ENCODE measurements at places on chromosomes 12 and 14.

DNA sequence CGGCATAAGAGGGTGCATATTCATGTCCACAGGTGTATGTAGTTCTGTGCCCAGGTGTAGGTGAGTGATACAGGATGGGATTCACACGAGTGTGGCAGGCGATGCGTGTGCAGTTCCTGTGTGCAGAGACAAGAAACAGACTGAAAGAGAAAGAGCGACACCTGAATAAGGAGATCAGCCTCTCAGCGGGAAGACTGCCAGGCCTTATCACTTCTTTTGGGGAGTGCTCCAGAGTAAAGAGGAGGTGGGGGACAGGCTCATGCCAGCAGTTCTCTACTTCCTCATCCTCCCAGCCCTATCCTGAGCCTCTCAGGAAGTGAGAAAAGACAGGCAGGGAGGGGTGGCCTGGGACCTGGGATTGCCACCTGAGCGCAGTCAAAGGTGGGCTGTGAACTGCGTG lies 2.8 kb downstream of the PSMB11 start:
- no peak for DNase-seq

- no peak for DNase-seq
These were observed 27.9 kb upstream of the SPPL3 start for GRCh38 chr12:120932058-120932457.

DNA sequence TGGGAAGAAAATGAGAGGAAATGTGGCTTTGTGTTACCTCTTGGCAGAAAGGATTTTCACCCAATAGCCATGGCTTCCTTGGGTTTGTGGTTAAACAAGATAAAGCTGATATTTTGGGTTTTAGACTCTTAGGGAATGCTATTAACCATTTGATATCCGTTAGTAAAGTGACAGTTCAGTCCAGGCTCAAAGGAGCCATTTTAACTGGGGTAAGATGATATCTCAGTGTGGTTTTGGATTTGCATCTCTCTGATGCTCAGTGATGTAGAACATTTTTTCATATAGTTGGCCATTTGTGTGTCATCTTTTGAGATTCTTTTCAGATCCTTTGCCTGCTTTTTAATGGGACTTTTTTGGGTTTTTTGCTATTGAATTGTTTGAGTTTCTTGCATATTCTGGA lies 30.1 kb downstream of the IFT43 start:
- no peak for DNase-seq

DNA sequence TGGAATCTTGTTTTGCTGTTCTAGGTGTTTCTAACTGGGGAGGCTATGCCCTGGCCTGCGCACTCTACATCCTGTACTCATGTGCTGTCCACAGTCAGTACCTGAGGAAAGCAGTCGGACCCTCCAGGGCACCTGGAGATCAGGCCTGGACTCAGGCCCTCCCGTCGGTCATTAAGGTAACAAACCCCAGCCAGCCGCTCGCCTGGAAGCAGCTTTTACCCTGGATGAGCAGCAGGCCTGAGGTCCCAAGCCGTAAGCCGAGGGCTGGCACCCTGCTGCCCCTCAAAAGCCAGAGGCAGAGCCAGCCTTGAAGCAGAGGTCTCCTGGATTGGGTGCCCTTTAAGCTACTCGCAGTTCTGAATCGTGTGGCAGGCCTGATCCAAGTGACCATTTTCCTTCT lies 29.1 kb downstream of the GPR68 start:
- no peak for DNase-seq

DNA sequence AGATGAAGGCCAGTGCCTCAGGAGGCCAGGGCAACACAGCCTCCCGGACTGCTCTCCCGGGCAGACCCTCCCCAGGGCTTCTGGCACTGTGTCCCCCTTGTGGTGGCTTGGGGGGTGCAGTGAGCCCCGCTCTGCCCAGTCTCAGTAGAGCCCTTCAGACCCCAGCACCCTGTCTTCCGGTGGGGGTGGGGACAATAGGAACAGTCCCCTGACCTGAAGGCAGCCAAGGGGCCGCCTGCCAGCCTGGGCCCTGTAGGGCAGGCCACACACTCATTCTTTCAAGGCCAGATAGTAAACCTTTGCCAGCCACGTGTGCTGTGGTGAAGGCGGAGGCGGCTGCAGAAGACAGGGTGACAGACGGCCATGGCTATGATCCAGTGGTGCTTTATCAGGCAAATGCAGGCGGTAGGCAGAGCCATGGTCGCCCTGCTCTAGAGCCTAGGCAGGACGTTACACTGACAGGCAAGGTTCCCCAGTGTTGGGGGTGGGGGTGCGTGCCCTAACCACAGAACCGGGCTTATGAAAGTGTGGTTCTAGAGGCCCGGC lies 15.0 kb downstream of the ZFYVE21 start:
- DNase-seq = no peak

- no peak for DNase-seq
These were observed 218.0 kb upstream of the RGS6 start for GRCh38 chr14:71714225-71714624.

- no peak for DNase-seq
These were observed 11.3 kb upstream of the KCNH3 start for GRCh38 chr12:49527361-49528130.

GRCh38 chr12:127280393-127281275 lies 986.3 kb upstream of the TMEM132C start:
- DNase-seq = no peak

Data from esophagus squamous epithelium (tissue), 5 donors.